Lower leg skin (tissue), 4 donors: ENCODE measurements at places on chromosomes 11 and 22. TPM values are rescaled to one million over a fixed set of nuclear protein-coding genes. Genes with fewer than 3 reads are reported as not detected.

DNA sequence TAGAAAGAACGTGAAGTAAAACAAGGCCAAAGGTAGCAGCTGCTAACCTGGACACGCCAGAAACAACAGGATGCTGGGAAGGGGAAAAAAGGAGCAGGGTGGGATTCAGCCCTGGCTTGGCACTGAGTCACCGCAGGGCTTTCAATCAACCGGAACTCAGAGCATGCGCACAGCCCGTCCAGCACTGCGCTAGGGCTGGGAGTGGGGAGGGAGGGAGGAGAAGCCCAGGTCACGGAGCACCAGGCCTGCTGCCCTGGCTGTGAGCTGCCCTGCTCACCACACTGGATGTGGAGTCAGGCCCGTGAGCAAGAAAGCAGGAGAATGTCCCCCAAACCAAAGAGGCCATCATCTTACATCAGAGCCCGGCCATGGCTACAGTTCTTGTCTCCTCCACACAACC lies 51.5 kb downstream of the APOL1 start:
- no peak for DNase-seq

The KRTAP5-7 gene
- total RNA-seq: not detected

DNA sequence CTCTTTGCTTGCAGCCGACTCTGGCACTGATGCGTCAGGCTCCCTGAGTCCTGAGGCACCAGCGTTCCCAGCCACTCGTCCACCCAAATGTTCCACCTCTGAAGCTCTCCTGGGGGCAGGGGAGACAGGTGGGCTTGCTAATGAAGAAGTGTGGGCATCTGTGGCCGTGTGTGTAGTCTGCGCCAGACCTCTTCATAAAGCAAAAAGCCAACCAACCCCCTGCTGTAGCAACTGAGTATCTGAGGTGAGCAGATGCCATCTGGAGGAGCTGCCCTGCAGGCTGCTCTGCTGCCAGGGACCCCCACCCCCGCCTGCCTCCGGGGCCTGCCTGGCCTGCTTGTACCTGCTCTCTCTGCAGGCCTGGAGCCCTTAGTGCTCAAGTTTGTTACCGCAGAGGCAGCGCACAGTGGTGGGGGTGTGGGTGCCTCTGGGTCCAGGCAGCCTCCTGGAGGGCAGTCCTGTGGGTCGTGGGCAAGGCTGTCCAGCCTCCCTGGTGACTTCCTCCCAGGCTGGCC lies 272.5 kb downstream of the TBC1D22A start:
- DNase-seq: no peak

- DNase-seq: no peak
Measured at GRCh38 chr11:44338698-44339529, 29.0 kb upstream of the ALX4 start.

- no peak for DNase-seq
Measured at GRCh38 chr11:83389975-83390374, 103.8 kb upstream of the CCDC90B start.

The JHY gene
- total RNA-seq: 2.7 TPM

The ANKK1 gene
- 3.2 TPM for total RNA-seq

The C11orf16 gene
- total RNA-seq: not detected
